ENCODE measurements at places on chromosomes 13 and 19. TPM values are rescaled to one million over a fixed set of nuclear protein-coding genes. Genes with fewer than 3 reads are reported as not detected.

DNA sequence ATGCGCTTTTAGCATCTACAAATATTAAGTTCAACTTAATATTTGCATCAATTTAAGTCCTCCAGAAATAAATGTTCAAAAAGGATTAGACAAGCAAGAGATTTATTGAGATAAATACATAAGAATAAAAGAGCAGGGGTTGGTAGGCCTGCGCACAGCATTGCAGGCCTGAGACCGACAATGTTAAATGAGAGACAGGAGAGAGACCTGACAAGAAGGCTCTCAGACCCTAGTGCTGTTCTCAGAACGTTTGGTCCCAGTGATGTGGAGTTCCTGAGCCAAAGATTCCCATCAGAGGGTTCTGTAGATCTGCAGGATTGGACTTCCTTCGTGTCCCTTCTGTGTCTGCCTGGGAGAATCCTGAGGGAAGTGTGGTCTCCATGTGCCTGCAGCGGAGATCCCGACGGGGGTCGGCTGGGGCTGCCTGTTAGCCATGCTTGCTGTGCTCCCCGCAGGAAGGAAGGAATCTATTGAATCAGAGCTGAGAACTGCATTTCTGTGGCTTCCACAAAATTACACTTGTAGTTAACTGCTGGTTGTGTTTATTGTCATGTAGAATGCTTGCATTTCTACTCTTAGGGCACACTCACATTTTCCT, 369.9 kb upstream of the SLC10A2 start:
- DNase-seq: no peak

DNA sequence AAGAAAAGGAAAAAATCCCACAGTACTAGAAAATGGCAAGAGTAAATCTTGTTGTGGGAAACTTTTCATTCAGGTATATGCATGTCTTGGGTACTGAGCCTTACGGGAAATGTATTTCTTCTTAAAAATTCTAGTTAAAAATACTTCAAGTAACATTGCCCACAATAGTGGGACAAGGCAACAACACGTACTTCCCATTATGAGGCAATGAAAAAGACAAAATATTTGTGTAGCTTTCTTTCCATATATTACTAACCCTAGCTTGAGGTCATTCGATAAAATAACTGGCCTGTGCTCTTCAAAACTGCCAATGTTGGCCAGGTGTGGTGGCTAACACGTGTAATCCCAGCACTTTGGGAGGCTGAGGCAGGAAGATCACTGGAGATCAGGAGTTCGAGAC, 99.2 kb downstream of the INSR start:
- no peak for DNase-seq

GRCh38 chr13:54859827-54860226, 1831.2 kb downstream of the OLFM4 start:
- DNase-seq: peak; percentile 36

DNA sequence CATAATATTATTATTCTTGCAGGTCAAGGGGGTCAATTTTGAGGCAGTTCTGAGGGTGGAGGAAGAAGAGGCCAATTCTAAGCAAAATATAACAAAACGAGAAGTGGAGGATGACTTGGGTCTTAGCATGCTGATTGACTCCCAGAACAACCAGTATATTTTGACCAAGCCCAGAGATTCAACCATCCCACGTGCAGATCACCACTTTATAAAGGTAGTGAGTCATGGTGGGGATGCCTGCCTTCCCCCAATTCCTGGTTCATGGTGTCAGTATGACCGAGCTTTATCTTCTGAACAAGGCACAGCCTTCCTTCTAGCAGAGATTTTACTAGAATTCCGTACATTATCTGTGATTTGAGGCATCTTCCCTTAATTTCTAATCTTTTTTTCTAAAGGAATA, 9.4 kb upstream of the DCUN1D2 start:
- DNase-seq: peak; percentile 54

The BRSK1 gene
- 7.6 TPM for total RNA-seq

The S1PR5 gene
- 1.8 TPM for total RNA-seq

The IFNL1 gene
- total RNA-seq: not detected

The PSG7 gene
- not detected for total RNA-seq

All from HT1080 (cell line).